Dorsolateral prefrontal cortex (tissue), 122 donors: ENCODE measurements at places on chromosomes 6 and 20.

DNA sequence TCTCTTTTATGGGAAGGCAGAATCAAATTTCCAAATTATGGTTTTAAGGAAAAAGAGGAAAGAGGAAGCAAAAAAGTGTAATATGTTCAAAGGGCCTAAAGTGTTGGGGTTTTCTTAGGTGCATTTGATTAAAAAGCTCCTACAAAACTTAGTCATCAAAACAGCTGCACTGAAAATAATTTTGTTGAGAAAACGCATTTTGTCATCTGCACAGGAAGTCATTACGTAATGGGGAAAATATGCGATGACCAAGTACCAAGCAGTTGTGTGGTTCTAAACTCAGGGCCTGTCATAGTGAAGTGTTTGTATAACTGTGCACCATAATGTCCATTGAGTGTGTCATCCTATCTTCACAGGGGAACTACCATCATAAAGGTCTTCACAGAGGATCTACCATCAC lies 15.6 kb downstream of the HAO1 start:
- no peak for DNase-seq

GRCh38 chr6:80921861-80922460 lies 815.5 kb downstream of the BCKDHB start:
- DNase-seq: no peak

DNA sequence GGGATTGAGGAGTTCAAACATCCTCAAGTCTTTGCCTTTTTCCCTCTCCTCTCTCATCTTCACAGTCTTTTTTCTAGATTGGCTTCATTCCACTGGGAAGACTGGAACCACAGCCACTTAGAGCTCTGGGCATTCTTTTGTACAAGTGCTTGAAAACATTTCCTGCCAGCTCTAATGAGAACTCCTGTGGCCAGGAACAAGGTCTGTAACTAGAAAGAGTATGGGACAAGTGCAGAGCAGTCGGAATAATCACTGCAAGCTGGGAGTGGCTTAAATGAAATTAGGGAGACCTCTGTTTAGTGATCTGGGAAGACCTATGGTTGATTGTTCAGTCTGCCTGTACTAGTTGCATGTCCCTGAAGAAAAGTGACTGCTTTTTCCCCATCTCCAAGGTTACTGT lies 41.0 kb upstream of the SMIM8 start:
- DNase-seq: no peak

- DNase-seq: no peak
Measured at GRCh38 chr6:168012431-168013249, 15.2 kb downstream of the KIF25 start.

GRCh38 chr6:164133095-164133494 lies 718.6 kb downstream of the QKI start:
- no peak for DNase-seq

DNA sequence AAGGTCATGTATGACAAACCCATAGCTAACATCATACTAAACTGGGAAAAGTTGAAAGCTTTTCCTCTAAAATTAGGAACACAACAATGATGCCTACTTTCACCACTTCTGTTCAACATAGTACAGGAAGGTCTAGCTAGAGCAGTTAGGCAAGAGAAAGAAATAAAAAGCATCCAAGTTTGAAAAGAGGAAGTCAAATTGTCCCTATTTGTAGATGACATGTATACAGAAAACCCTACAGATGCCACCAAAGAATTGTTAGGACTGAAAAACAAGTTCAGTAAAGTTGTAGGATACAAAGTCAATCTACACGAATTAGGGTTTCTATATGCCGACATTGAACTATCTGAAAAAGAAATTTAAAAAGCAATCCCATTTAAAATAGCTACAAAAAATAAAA lies 89.4 kb upstream of the GLP1R start:
- no peak for DNase-seq

- DNase-seq: no peak
Measured at GRCh38 chr6:158043008-158043407, 61.3 kb downstream of the SYNJ2 start.

- DNase-seq: no peak
Measured at GRCh38 chr6:150937132-150937906, 71.8 kb downstream of the MTHFD1L start.

GRCh38 chr20:32792731-32793458 lies 26.9 kb upstream of the MAPRE1 start:
- DNase-seq: no peak

DNA sequence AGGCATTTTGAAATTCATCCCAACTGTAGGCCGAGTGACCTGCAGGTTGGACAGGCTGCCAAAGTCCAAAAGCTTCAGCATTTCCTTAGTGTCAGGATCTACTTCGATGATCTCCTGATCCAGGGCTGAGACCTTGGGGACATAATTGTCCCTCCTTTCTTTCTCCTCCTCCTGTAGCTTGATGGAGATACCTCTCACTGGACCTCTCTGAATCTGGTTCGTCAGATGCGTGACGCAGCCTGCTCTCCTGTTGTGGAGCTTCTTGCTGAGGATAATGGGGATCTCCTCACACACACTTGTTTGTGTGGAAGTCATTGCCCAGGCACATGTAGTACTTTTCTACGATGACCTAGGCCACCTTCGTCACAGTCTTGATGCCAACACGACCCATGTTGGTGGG lies 1.5 kb upstream of the MAS1L start:
- DNase-seq: no peak

- no peak for DNase-seq
Measured at GRCh38 chr6:98358173-98358572, 476.2 kb upstream of the POU3F2 start.

GRCh38 chr20:21398109-21399004 lies 1.0 kb upstream of the NKX2-4 start:
- DNase-seq: no peak

DNA sequence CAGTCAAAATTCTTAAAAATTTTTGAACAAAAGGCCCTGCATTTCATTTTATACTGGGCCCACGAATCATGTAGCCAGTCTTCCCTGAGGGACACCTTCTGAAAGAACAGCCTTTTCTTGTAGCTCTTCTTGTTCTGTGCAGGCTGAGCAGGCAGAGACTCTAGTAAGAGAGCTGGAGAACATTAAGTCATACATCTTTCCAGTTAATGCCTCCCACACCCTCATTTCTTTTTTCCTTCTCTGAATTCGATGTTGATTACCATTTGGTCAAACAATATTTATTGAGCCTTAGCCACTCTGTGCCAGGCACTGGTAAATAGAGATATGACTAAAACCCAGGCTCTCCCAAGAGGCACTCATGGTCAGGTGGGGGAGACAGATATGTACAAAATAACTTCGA lies 33.6 kb downstream of the METTL24 start:
- DNase-seq: no peak

- no peak for DNase-seq
Measured at GRCh38 chr20:25692499-25692898, 4.2 kb downstream of the ZNF337 start.

GRCh38 chr6:119311514-119312142 lies 37.9 kb downstream of the MAN1A1 start:
- DNase-seq: no peak

DNA sequence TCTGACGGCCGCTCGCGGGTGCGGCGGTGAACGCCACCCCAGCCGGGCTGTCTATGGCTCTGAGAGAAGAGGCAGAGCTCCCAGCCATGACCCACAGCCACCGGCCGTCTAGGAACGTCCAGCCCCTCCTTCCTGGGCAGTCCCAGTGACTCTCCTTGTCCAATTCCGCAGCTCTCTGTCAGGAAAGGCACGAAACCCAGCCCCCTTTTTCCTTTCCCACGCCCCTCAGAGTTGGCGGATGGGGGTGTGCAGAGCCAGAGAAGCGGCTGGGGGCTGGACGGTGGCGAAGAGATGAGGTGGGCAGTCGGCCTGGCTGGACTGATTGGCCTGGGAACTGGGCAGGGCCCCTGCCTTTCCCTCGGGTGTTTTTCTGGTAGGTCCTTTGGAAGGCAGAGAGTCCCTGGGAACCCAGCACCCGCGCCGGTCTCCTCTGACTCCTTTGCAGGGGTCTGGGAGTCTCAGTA lies 1.5 kb downstream of the EBF4 start:
- DNase-seq: no peak

GRCh38 chr6:75642311-75642710 lies 40.6 kb downstream of the SENP6 start:
- DNase-seq: no peak

DNA sequence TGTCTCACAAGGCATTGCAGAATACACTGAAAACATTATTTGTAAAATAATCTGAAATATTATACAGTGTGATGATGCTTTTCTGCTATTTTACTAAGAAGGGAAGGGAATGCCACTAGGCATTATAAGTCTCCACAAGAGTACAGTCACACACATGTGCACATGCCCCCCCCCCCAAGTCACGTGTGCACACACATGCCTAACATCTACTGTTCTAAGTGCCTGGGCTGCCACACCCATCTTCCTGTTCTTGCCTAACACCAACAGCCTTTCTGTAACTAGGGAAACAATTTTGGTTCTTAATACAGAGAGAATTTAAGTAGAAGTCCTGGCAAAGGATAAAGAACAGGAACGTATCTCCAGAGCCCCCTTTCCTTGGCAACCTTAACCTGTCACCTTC lies 58.2 kb upstream of the BCLAF1 start:
- DNase-seq: no peak

GRCh38 chr6:52361945-52362442 lies at the start of gene PAQR8:
Gene PAQR8, plus strand, starts transcription at chr6:52362151. Its CDS starts 41,063 bp downstream, at chr6:52403214.
- DNase-seq: peak; percentile 85

DNA sequence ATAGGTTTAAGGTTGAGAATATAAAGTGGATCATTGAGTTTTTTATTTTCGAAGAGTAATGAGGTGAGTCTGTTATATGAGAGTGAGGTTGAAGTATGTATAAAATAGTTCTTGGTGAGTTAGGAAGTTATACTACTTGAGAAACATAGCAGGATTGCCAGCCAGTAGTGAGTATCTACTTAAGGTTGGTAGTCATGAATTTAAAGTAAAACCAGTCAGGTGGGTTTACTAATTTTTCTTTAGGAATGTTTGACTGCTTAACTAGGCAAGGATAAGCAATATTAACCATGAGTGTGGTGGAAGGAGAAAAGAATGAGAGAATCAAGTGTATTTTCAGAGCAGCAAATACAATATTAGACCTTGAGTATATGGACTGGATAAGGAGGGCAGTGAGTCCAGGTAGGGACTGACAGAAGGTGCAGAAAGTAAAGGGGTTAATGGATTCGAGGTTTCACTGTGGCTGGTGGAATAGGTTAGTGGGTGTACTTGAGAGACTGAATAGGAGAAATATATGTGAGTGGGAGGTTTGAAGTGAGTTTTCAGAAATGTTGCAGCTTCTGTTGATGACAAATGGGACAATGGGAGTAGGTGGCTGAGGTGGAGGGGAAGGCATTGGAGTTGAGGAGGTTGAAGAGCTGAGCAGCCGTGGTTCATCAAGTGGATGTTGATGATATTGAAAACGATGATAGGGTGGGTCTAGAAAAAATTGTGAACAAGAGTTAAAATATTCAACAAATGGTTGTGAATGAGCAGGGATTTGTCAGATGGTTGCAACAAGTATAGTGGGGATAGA lies 232.5 kb upstream of the ASCC3 start:
- no peak for DNase-seq

- DNase-seq: no peak
Measured at GRCh38 chr6:85458782-85459181, 8.9 kb downstream of the NT5E start.

- no peak for DNase-seq
Measured at GRCh38 chr6:134609716-134610261, 291.9 kb upstream of the SGK1 start.

GRCh38 chr6:127464881-127465459 lies 5.8 kb upstream of the KIAA0408 start:
- peak; percentile 47 for DNase-seq

DNA sequence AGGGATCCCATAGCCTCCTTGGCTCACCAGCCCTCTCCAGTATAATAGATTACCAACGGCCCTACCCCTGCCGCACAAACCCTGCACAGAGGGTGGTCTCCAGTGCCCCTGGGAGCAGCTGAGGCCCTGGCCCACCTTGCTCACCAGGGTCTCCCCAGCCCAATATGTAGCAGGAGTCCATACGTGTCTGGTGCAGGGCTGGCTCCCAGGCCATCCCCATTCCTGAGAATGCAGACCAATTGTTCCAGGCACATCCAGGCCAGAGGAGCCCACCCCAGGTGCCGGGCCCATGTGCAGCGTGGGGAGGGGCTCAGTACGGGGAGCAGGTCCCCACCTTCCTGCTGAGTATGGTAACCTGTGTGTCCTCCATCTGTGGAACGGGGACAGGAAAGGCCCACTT lies 251.9 kb downstream of the TAF4 start:
- DNase-seq: no peak

GRCh38 chr6:144715344-144715743 lies 430.2 kb downstream of the UTRN start:
- DNase-seq: no peak

DNA sequence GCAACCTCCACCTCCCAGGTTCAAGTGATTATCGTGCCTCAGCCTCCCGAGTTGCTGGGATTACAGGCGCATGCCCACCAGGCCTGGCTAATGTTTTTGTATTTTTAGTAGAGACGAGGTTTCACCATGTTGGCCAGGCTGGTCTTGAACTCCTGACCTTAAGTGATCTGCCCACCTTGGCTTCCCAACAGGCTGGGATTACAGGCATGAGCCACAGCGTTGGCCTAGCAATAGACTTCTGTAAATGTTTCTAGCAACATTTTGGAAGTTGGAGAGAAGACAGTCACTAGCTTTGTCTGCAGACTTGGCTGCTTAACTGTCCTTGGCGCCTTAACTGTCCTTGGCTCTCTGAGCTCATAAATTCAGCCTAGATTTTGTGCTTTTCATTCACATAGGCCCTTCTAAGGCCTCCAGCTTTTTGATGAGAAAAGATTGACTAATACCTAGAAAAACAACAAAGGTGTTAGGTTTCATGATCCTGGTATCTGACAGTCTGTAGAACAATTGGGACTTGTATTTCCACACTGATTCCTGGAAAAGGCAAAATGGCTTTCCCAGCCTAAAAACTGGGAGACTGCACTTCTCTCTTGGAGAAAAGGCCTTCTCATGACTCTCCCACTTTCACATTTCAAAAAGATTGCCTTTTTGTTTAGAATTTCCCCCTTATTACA lies 49.7 kb downstream of the OR2B2 start:
- no peak for DNase-seq

GRCh38 chr6:159977255-159977903 lies 8.5 kb downstream of the IGF2R start:
- no peak for DNase-seq

GRCh38 chr20:39885975-39886649 lies 802.9 kb downstream of the MAFB start:
- DNase-seq: no peak

GRCh38 chr6:157054531-157054979 lies 268.8 kb downstream of the TMEM242 start:
- DNase-seq: no peak

DNA sequence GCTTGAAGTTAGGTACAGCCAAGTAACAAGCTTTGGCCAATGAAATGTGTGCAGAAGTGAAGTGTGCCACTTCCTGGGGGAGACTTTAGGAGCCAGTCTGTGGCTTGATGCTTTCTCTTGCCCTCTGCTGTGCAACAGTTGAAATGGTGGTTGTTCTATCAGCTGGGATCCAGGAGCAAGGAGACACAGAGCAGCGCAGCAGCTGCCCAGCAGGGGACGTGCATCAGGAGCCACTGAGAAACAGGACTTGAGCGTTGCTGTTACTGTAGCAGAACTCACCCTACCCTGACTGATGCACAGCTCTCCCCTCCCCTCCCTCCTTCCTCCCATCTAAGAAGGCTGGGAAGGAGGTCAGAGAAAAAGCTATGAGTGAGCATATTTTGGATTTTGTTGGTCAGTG lies 18.9 kb upstream of the CCN5 start:
- no peak for DNase-seq

- DNase-seq: no peak
Measured at GRCh38 chr20:53177687-53178086, 205.5 kb downstream of the TSHZ2 start.

GRCh38 chr20:2708073-2708415 lies 15.5 kb downstream of the EBF4 start:
- peak; percentile 33 for DNase-seq

- DNase-seq: no peak
Measured at GRCh38 chr6:92354270-92354829, 1065.0 kb downstream of the EPHA7 start.
